Calu3 (cell line): ENCODE measurements at places on chromosomes 1 and 21. TPM values are rescaled to one million over a fixed set of nuclear protein-coding genes. Genes with fewer than 3 reads are reported as not detected.

DNA sequence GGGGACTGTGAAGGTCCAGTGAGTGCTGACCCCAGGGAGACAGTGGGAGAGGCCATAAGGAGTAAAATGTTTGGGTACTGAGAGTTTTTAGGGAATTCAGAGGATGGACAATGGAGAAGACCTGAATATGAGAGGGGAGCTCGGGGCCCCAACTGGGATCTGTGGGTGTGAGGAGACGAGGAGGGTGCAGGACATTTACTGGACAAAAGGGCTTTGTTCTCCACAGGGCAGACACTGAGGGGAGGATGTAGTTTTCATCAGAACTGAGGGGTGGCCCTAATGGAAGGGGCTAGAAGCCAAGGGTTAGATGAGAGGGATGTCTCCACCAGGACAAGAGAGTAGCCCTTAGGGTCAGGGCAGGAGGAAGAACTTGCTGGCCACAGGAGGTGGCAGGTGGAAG is 30.0 kb downstream of the TMCC2 start:
- H3K4me3 ChIP-seq = no peak overlapping the region
- no peaks in the 10 kb centered on the region for H3K36me3 ChIP-seq
- H3K4me1 ChIP-seq = peaks cover 8% of the 10 kb centered on the region
- H3K27ac ChIP-seq = no peak overlapping the region
- DNase-seq = no peak
- peaks cover 76% of the 10 kb centered on the region for H3K27me3 ChIP-seq

DNA sequence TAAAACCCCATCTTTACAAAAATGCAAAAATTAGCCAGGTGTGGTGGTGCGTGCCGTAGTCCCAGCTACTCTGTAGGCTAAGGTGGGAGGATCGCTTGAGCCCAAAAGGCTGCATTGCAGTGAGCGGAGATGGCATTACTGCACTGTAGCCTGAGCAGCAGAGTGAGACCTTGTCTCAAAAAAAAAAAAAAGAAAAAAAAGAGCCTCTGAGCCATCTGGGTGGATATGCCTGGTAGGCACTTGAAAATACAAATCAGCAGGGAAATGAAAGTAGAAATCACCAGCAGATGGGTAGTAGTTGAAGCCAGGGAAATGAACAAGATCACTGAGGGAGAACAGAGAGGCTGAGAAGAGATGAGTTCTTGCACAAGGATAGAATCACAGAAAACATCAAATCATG is 131.0 kb upstream of the HMCN1 start:
- no peak overlapping the region for H3K27ac ChIP-seq
- no peaks in the 10 kb centered on the region for H3K27me3 ChIP-seq
- no peaks in the 10 kb centered on the region for H3K4me1 ChIP-seq
- no peaks in the 10 kb centered on the region for H3K36me3 ChIP-seq
- no peak overlapping the region for H3K4me3 ChIP-seq

DNA sequence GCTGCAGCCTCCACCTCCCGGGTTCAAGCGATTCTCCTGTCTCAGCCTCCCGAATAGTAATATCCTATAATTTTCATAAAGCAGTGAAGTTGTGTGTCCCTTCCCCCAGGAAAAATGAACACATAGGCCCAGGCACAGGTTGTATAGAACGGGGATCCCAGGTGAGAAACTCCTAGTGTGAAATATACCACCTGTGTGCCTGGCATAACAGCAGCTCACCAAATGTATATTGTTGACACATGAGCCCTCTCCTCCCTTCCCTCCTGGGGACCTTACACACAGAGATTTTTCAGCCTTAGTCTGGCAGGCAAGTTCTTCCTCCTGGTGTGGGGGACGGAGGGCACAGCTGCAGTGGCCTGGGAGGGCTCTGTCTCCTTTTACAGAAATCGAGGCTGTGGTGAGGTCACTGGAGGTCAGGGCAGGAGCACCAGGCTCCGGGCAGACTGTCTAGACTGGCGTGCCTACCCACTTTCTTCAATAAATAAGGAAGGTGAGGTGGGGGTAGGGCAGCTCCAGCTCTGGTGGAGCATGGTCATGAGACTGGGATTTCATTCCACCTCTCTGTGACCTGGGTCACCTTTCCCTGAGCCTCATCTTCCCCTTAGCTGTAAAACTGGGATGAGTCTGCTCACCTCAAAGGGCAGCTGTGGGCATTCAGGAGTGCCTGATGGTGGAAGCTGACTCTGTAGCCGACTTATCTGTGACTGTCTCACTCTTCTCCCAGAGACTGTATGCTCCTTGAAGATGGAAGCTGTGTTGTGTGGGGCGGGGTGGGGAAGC is 14.3 kb downstream of the RCC1 start:
- H3K36me3 ChIP-seq = peaks cover 82% of the 10 kb centered on the region
- peak overlapping the region; percentile 77 for H3K4me3 ChIP-seq
- H3K27me3 ChIP-seq = no peaks in the 10 kb centered on the region
- DNase-seq = no peak

GRCh38 chr1:160797861-160798273 is 1.9 kb downstream of the LY9 start:
- no peak overlapping the region for H3K27ac ChIP-seq
- H3K27me3 ChIP-seq = no peaks in the 10 kb centered on the region
- no peaks in the 10 kb centered on the region for H3K4me1 ChIP-seq
- H3K36me3 ChIP-seq = no peaks in the 10 kb centered on the region

DNA sequence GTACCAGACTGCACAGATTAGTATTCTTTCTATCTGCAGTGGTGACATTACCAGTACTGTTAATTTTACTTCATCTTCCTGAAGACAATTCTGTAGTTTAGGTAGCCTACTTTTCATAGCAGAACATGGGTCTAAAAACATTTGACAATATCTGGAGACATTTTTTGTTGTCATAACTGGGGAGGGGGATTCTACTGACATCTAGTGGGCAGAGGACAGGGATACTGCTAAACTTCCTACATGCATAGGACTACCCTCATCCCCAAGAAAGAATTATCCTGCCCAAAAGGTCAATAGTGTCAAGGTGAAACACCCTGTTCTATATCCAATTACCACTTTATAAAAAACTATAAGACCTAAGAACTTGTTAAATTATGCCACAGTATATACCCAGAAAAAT is 3.4 kb upstream of the ARHGAP29 start:
- no peak overlapping the region for H3K27ac ChIP-seq
- H3K4me1 ChIP-seq = peaks cover 44% of the 10 kb centered on the region
- H3K4me3 ChIP-seq = no peak overlapping the region
- H3K27me3 ChIP-seq = no peaks in the 10 kb centered on the region

DNA sequence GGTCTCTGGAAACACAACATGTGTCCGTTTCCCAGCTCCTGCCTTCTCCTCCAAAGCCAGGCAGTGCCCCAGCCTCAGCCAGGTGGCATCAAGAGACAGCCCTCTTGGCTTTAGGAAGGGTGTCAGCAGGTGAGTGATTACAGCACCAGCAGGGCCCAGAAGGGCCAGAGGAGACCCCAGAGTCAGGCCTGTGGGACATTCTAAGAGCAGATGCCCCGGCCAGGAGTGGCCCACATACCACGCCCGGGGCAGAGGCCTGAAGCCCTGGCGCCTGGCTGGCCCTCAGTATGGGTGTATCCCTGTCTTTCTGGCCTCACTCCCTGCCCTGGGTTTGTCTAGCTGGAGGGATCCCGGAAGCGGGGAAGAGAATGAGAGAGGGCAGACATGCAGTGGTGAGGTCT is 109.2 kb downstream of the CASZ1 start:
- peak overlapping the region; percentile 16 for H3K27ac ChIP-seq
- no peak for DNase-seq
- no peak overlapping the region for H3K4me3 ChIP-seq
- peaks cover 10% of the 10 kb centered on the region for H3K36me3 ChIP-seq
- peaks cover 22% of the 10 kb centered on the region for H3K4me1 ChIP-seq

- H3K27me3 ChIP-seq = no peaks in the 10 kb centered on the region
- no peak overlapping the region for H3K4me3 ChIP-seq
- peaks cover 5% of the 10 kb centered on the region for H3K36me3 ChIP-seq
- H3K27ac ChIP-seq = no peak overlapping the region
- no peak for DNase-seq
- H3K4me1 ChIP-seq = peaks cover 8% of the 10 kb centered on the region
These were observed 5.7 kb upstream of the CCT8 start for GRCh38 chr21:29078869-29079767.

- H3K4me1 ChIP-seq = peaks cover 22% of the 10 kb centered on the region
- no peaks in the 10 kb centered on the region for H3K36me3 ChIP-seq
- no peak overlapping the region for H3K4me3 ChIP-seq
- H3K27me3 ChIP-seq = peaks cover 5% of the 10 kb centered on the region
- DNase-seq = no peak
These were observed 57.4 kb upstream of the CAMK1G start for GRCh38 chr1:209526137-209526536.

DNA sequence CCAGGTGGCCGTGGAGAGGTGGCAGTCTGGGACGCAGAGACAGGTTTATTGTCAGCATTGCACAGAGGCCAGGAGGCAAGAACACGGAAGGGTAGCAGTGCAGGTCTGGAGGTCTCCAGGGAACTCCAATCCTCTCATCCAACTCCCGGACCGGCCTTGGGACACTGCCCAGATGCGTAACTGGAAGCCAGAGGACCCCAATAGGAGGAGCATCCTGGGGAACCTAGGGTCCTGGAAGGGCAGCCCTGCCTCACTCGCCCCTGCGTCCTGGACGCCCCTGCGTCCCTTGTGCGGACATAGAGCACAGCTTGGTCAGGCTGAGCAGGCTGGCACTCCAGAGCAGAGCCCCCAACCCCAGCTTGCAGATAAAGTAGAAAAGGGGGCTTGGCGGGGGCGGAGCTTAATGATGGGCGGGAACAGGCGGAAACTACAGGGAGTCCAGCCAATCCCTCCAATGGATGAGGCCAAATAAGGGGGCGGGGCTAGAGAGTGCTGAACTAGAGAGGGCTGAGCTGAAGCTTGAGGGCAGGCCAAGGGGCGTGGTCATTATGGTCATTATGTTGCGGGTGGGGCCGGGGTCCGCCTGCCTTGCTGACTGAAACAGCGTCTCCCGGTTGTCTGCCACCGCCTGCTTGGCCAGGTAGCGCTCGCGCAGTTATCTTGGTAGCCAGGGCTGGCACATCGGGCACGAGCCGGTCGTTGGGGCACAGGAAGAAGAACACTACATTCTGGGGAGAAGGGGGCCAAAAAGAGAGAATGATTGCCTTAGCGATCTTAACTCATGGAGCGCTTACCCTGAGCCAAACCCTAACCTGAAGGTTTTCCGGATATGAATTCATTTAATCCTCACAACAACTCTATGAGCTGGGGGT is 3.7 kb upstream of the ARHGEF19 start:
- peak; percentile 55 for DNase-seq
- peaks cover 15% of the 10 kb centered on the region for H3K4me1 ChIP-seq
- H3K4me3 ChIP-seq = peak overlapping the region; percentile 69
- no peak overlapping the region for H3K27ac ChIP-seq
- H3K27me3 ChIP-seq = peaks cover 6% of the 10 kb centered on the region
- H3K36me3 ChIP-seq = peaks cover 28% of the 10 kb centered on the region

DNA sequence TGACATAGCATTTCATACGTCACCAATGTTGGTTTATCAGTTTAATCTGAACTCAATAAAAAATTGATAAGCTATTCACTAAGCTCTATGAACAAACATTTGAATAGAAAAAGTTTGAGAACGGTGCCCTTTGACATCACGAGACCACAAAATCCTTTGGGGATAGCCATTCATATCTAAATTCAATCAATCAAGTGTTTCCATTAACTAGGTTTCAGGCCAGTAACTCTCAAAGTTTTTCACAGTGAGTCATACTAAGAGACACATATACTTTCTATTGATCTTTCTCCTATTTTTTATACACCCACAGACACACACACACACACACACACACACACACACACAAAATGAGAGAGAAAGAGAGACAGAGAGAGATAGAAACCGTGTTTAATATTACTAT is 235.4 kb upstream of the SNX7 start:
- no peak overlapping the region for H3K27ac ChIP-seq
- DNase-seq = peak; percentile 2
- no peaks in the 10 kb centered on the region for H3K27me3 ChIP-seq
- H3K4me1 ChIP-seq = peaks cover 34% of the 10 kb centered on the region

GRCh38 chr1:86751923-86752322 is 47.5 kb downstream of the SH3GLB1 start:
- H3K36me3 ChIP-seq = no peaks in the 10 kb centered on the region
- DNase-seq = no peak
- peaks cover 6% of the 10 kb centered on the region for H3K4me1 ChIP-seq
- H3K4me3 ChIP-seq = no peak overlapping the region

- no peak for DNase-seq
- H3K4me1 ChIP-seq = no peaks in the 10 kb centered on the region
- no peaks in the 10 kb centered on the region for H3K27me3 ChIP-seq
- H3K4me3 ChIP-seq = no peak overlapping the region
- no peak overlapping the region for H3K27ac ChIP-seq
These were observed 83.1 kb upstream of the AJAP1 start for GRCh38 chr1:4571263-4571662.

The HAO2 gene
- total RNA-seq = not detected in 2 replicates

The C1QA gene
- not detected in 2 replicates for total RNA-seq

The FAM163A gene
- total RNA-seq = not detected in 2 replicates

The C1orf56 gene
- 8.5 and 9.5 TPM in 2 replicates for total RNA-seq

The MROH9 gene
- total RNA-seq = not detected in 2 replicates

The UBL4B gene
- total RNA-seq = not detected in 2 replicates

The KCNJ15 gene
- total RNA-seq = 34.8 and 48.0 TPM in 2 replicates

The LCE2A gene
- not detected in 2 replicates for total RNA-seq
